Urinary bladder (tissue), 4 donors: ENCODE measurements at places on chromosomes 6 and 20. TPM values are rescaled to one million over a fixed set of nuclear protein-coding genes. Genes with fewer than 3 reads are reported as not detected.
A peak's percentile ranks its signal among the peaks of the same experiment; 100 is the strongest.

C6orf15 gene
- not detected for total RNA-seq

ID1 gene
- 500 TPM for total RNA-seq

HSPA12B gene
- 10.7 TPM for total RNA-seq

- DNase-seq = no peak
These were observed 593.9 kb downstream of the CD109 start for GRCh38 chr6:74289884-74290283.

GRCh38 chr20:36919715-36920333 is 31.7 kb downstream of the SAMHD1 start:
- peak; percentile 13 for DNase-seq

DNA sequence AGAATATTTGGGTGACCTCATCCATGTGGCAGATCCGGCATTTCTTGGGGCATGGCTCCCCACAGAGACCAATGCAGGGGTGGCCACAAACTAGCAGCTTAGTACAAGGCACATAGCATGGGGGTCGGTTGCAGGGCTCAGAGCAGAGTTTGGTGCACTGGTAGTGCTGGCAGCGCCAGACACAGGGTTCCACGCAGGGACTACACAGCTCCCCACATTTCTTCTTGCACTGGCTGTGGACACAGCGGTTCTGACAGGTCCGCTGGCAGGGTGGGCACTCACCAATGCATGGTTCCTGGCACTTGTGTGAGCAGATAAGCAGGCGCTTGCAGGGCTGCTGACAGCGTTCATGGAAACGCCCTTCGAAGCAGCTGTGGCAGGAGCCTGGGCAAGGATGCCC is 29.1 kb downstream of the DDX27 start:
- no peak for DNase-seq

- DNase-seq = no peak
These were observed 121.3 kb downstream of the TFAP2B start for GRCh38 chr6:50939931-50940330.

DNA sequence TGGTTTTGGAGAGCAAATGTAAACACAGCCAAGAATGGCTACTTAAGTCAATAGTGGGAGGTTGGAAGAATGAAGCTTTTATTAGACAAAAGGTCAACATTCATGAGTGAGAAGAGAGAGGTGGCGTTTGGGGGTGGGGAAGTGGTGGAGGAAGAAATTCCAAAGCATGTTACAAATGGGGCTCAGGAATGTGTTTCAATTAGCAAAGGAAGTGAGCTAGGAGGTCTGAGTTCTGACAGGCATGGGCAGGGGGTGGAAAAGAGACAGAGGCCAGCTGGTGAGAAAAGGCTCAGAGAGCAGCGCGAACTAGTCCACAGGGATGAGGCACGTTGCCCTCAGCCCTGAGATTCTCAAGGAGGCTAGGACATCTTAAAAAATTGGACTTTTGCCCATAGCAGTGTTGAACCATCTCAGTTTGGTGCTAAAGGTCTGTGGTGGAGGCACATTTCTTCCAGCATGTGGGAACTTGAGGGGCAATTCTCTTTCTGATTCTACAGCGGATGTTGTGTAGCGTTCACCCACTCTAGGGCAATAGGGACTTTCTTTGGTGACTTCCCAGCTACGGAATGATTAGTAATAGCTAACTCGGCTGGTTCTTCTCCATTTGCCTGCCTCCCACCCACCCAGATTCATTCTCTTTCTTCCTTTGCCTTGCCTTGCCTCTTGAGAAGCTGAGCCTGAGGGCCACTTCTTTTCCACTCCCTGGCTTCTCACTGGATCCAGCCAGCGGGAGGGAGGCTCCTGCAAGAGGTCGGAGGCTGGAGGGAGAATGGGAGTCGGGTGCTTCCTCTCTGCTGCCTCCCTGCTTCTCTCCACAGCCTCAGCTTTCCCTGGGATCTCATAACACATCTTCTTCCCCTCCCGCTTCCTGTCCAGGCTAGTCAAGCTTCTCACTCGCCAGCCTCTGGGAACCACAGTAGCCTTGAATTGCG is 45.1 kb upstream of the NEDD9 start:
- DNase-seq = no peak

DNA sequence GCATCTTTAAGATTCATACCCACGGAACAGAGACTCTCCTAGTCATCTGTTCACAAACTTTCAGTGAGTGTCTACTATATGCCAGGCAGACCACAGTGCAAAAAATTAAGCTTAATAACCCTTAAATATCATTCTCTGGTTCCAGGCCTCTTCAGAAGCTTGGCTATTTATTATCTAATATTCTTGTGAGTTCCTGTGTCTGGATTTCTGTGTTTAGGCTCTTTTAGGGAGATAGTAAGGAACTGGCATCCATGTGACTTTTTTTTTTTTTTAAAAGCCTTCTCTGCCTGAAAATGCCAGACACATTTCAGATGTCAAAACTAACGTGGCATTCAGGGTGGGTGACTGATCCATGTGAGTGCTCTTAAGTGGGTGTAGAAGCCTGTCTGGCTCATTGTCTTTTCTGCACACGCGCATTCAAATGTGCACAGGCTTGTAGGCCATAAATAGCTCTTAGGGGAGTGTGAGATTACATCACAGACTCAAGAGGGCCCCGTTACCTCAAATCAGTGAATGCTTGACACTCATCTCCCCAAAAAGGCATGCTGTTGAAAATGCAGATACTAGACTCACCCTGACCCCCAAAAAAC is 141.9 kb downstream of the GMPR start:
- DNase-seq = no peak

DNA sequence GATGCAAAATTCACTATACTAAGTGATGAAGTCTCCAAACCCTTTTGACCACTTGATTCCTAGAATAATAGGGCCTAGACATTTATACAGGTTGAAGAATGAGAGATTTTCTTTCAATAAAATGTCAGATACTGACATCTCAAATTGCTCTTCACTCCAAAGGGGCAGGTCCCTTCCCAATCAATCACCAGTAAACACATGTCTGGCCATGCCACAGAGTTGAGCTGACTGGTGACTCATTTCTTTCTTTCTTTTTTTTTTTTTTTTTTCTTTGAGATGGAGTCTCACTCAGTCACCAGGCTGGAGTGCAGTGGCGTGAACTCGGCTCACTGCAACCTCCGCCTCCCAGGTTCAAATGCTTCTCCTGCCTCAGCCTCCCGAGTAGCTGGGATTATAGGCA is 388.6 kb upstream of the BTBD3 start:
- no peak for DNase-seq

- no peak for DNase-seq
These were observed 302.1 kb downstream of the ZNF217 start for GRCh38 chr20:53291548-53291947.

DNA sequence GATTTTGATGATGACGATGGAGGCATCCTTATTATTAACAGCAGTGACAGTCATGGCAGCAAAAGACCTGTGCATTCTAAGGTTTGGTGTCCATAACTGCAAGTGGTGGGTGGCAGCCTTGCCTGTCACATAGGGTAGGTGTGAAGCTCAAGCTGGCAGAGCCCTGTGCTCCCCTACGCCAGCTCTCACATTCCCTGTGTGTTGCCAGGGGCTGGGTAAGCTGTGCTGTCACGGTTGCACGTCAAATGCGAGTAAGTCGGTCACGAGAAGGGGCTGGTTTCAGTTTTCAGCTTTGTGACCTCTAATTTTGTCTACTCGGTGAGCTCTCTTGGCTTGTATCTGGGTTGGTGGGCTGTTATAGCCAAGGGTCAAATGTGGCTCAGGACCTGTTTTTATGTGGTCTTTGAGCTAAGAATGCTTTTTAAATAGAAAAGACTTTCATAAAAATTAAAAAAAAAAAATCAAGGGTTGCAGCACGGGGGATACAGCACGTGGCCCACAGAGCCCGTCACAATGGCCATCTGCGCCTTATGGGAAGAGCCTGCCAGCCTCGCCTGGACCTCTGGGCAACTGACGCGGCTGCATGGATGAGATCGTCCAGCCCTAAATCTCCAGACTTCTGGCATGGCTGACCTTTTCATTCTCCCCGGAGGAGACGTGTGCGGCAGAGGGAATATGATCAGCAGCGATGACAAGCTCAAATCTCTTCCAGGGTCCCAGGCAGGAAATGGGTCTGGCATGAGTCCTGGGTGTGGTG is 148.5 kb downstream of the PHACTR3 start:
- no peak for DNase-seq

- no peak for DNase-seq
These were observed 248.2 kb downstream of the DLL1 start for GRCh38 chr6:170042596-170043118.

DNA sequence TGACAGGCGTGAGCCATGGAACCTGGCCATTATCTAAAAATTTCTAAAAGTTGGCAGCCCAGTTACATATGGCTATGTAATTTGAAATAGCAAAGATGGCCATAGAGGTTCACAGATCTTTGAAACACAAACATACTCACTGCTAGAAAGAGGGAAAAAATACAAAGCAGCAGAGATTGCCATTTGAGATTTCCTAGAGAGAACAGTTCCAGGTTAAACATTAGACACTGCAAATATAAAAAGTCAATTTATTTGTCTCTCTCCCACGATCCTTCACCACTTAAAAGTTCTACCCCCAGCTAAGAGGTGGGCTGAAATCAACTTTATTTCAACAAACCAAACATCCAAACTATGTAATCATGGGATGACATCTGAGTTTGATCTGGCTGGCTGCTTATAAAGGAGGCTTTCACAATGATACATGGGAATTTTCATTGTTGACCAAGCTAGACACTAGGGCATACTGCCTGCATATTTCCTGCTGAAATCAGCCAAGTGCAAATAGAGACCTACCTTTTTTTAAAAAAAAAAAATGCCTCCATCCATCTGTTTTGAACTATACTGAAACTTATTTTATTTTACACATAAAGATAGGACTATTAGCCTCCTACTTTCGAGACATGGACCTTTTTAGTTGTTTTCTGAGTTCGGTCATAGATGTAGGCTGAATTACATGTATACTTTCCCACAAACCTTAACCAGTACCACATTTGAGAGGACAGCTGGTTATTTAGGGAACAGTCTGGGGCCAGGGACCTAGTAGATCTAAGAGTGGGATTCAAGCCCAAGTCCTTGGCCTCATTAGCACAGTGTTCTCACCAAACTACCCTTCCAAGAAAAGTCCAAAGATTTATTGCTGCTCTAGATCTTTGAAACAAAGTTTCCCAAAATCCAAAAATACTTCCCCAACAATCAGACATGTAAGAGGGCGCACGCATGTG is 16.6 kb downstream of the DCDC2 start:
- DNase-seq = peak; percentile 51
